GM19239 (cell line): ENCODE measurements at places on chromosomes 1 and 21.

- DNase-seq = no peak
Measured at GRCh38 chr1:156368889-156369684, at the start of gene RHBG. Gene RHBG (plus strand): TSS chr1:156369211. CDS start chr1:156369250, 39 bp downstream.

- DNase-seq = no peak
Measured at GRCh38 chr1:53636621-53637171, 102.3 kb downstream of the GLIS1 start.

GRCh38 chr1:193555662-193556441 lies 369.4 kb upstream of the B3GALT2 start:
- no peak for DNase-seq

- no peak for DNase-seq
Measured at GRCh38 chr1:70767377-70767776, 280.2 kb downstream of the PTGER3 start.

DNA sequence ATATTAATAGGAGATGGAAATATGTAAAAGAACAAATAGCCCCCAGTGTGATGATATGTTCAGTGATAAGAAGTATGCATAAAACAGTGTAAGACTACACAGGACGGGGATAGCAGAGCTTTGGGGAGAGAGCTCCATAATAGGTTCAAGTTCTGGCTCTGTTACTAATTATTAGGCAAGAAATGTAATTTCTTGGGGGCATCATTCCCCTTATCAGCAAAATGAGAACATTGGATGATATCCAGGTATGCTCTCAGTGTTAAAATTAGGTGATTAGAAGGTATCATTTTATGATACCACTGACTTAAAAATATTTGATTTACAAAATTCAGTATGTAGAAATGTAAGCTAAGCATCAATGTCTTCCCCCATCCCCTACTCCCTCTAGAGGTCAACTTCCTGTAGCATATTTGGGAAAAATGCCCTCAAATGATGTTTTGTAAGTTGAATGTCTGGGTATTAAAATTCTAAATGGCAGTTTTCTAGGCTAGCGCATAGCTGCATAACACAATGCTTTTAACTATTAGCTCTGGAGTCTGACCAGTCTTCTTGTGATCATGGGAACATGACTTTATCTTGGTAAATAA lies 585.7 kb upstream of the CAMK1G start:
- DNase-seq = no peak

DNA sequence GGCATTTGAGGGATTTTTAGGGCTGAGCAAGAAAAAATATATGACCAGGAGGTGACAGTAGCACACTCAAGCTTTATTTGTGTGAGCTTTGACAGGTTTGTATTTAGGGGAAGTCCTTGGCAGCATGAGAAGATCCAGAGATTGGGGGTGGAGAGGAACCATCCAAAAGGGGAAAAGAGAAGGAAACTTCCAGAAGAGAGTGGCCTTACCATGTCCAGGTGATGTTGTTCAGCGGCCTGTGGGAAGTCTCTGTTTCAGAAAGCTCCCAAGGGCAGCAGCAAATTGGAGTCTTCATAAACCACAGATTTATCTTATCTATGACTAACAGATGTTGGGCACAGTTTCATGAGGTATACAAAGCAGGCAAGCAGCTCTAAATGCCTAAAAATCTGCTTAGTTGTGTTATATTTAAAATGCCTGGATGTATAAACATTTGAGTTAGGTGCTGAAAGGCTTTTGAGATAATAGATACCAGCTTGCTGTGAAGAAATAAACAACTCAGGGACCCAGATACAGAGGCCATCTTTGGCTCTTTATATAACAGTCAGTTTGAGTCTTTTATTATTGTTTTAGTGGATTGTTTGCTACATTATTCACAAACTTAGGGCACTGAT lies 21.2 kb upstream of the ADAR start:
- DNase-seq = no peak

GRCh38 chr1:31151402-31151801 lies 85.9 kb upstream of the PUM1 start:
- DNase-seq = no peak

GRCh38 chr1:186996816-186997215 lies 168.1 kb downstream of the PLA2G4A start:
- no peak for DNase-seq

DNA sequence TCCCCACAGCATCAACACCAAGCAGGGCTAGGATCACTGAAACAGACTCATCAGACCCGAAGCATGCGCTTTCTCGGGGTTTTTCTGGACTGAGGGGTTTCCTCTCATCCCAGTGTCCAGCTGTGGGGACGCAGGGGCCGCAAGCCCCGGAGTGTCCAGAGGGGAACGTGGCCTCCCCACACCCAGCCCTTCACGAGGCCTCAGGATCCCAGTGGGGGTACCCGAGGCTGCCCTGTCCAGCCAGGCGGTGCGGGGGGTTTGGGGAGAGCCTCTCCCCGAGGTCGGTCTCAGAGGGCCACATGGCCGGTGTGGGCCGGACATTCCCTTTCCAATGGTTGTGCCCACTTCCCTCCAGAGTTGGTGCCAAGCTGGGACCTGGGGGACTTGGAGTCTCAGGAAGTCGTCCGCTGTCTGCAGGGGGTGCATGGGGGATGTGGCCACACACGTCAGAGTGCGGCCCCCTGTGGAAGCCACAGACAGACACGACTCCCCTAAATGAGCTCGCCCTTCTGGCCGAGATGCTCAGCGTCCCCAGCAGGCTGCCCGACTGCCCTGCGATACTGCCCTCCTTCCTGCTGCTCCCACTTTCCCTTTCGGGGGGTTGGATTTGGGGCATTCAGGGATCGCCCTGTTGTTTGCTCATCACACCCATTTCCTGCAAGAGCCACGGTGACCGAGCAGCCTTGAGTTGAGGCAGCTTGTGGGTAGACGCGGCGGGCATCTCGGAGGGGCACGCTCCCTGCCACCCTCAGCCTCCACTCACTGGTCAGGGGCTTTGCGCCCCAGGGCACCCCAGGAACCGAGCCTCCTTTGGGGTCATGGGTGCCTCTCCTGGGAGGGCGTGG lies 4.1 kb downstream of the COL6A1 start:
- DNase-seq = no peak

GRCh38 chr1:33494929-33495328 lies 22.5 kb downstream of the ZSCAN20 start:
- DNase-seq = no peak

GRCh38 chr1:107142666-107143065 lies 1.8 kb downstream of the NTNG1 start:
- no peak for DNase-seq

DNA sequence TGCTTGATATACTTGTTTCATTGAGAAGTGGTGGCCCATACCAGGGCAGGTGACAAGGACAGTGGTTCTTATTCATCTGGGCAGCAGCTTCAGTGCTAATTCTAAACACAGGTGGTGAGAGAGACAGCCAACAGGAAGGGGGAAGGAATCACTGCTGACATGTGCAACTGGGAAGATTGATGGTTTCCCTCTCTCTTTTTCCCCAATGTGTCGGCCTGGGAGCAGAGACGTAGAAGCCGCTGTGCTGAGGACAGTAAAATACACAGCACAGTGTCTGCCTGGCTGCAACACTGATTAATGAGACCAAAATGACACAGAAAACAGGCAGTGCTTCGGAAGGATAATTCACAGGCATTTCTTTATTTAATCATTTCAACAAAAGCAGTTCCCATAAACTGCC lies 48.8 kb downstream of the WARS2 start:
- DNase-seq = no peak

DNA sequence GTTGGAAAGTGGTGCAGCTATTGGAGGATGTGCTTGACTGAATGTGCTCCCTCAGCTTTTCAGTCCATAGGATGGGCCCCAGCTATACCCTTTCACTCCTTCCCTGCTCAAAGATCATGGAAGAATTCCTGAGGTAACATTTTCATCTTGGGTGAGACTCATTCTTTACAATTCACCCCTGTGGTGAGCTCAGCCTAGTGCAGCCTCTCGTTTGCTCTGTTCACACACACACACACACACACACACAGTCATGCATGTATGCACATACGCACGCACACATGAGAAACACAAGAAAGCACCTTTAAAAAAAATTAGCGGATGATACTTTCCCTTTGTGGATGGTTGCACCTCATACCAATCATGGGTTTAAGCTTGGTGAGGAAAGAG lies 25.8 kb downstream of the CCN1 start:
- DNase-seq = no peak

DNA sequence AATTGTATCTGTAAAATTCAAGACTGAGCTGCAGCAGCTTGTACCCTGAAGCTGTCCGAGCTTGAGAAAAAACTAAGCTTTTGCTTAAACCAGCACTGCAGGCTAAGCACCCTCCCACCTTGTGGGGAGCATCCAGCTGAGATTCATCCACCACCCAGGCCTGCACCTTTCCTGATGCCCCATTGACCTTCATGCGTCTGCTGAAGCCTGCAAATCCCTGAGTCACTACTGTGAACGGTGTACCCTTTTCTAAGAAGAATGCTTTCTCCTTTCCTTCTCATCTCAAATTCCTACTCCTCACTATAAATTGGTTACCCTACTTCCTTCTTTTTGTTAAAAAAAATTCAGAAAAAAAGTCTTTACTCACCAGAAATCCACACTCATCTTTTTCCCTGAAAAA lies 90.9 kb upstream of the RGS18 start:
- no peak for DNase-seq

DNA sequence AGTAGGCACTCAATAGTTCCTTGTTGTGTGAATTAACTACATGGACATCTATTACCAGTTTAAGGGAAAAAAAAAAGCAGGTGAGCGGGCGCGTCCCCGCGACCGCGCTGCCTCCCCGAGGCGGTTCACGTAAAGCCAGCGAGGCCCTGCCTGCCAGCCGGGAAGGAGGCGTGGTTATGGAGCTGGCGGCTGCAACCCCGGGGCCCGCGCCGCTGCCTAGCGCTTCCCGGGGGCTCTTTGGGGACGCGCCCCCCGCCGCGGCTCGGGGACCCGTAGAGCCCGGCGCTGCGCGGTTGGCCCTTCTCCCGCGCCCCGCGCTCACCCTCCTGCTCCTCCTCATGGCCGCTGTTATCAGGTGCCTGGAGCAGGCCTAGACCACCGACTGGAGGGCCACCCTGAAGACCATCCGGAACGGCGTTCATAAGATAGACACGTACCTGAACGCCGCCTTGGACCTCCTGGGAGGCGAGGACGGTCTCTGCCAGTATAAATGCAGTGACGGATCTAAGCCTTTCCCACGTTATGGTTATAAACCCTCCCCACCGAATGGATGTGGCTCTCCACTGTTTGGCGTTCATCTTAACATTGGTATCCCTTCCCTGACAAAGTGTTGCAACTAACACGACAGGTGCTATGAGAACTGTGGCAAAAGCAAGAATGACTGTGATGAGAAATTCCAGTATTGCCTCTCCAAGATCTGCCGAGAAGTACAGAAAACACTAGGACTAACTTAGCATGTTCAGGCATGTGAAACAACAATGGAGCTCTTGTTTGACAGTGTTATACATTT lies 2.6 kb upstream of the CC2D1B start:
- DNase-seq = peak; percentile 47

DNA sequence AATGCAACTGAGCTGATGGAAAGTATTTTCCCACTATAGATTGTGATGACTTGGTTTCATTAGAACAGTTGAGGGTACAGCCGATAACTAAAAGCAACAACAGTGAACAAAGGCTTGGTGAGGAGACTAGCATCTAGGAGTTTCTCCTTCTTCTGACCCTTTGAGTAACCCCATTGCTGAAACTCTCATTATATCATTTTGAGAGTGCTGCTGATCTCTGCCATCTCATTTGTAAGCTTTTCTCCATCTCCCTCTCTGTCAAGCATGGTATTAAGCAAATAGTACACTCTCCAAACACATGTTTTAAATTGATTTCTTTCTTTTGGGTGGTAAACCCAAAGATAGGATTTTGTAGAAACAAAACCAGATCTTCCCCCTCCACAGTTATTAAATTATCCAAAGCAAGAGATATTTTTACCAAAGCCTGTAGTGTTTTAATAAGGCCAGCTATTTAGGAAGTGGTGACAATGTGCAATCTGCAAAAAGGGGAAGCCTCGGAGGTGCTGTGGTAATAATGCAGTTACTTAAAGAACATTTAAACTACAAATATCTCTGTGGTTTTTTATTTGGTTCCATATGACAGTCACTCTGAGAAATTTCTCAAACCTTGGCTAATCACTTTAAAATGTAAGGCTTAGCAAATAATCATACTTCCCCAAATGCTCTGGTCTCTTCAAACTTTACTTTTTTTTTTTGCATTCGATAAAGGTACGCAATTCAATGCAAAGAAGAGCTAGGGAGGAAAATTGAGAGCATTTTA lies 287.5 kb downstream of the HLX start:
- DNase-seq = no peak

DNA sequence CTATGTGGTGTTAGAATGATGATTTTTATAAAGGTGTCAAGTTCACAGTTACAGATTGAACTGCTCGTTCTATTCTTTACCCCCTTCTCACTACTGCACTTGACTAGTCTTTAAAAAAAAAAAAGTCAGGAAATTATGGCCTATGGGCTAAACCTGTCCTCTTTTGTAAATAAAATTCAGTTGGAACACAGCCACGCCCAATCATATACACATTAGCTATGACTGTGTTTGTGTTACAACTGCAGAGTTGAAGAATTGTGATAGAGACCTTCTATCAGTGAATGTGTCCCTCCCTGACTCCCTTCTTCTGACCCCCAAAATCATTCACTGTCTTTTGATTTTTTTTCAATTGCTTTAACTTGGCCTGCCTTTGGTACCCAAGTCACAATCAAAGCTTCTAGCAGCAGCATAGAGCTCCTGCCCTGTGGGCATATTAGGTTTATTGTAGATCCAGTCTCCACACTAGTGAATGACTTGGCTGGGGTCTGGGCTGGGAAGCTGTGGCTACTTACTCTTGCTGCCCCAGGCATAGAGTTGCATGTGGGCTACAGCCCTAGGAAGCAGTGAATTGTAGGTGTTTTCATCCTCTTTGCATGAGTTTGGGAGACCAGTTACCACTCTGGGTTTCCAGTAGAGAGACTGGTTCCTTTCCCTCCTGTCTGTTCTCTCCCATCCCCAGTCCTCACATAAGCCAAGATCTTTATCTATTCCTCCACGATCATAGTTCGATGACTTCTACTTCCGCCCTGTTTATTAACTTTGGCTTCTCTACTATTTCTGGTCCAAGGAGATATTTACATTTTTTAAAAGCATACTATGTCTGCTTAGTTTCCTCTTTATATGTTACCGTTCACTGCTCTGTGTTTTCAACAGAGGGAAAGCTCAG lies 249.9 kb downstream of the FMN2 start:
- DNase-seq = no peak

DNA sequence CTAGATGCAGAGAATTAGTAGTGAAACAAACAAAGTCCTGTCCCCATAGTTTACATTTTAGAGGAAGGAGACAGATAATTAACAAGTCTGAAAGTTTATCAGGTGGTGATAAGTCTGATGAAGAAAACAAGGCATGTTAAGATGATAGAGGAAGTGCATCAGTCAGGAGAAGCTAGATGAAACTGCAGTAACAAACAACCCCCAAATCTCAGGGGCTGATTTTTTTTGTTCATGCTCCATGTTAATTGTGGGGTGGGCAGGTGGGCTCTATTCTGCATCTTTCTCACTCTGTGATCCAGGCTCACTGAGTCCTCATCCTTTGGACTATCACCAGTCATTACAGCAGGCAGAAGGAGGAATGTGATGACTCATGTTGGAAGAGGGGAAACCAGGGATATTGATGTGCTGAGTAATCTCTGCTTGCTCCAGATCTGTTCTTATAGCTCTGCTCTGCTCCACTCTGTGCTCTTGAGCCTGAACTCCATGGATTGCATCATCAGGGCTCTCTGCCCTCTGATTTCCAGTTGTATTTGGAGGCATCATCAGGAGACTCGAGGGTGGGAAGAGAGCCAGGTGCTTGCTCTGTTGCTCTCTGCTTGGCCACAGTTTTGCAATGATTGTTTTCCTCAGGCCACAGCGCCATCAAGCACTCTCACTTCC lies 166.9 kb downstream of the IER5 start:
- no peak for DNase-seq
